ENCODE measurements at places on chromosomes 12 and 14.

DNA sequence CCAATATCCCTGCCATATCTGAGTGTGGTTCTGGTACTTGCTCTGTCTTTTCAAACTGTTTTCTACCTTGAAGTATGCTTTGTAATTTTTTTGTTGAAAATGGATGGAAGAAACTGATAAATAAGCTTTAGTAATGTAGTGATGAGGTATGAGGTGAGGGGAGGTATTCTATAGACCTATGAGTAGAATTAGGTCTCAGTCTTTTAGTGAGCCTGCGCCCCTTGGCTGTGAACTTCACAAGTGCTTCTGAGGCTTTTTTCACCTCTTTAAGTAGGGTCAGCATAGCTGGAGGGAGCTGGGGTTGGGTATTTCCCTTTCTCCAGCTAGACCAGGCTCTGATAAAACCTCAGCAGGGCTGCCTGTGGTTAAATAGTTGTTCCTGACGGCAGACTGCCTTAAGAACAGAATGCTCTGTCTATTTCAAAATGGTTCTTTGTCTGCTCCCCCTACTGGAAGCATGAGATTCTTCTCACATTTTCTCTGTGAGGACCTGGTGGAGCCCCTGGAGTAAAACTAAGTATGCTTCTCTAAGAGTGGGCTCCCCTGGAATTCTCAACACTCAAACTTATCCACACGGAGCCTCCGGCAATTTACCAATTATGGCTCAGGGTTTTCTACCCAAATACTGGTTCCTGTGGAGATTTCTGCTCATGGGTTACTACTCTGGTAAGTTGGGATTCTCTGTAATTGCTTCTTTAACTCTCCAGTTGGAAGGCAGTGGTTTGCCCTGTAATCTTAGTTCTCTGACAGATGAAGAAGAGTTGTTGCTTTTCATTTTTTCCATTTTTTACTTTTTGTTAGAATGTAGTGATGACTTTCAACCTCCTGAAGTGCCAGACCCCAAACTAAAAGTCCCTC lies 13.1 kb downstream of the KRT5 start:
- DNase-seq = peak; percentile 54

- DNase-seq = no peak
Observed at GRCh38 chr12:52362118-52362726, 5.1 kb downstream of the KRT85 start.

GRCh38 chr12:41486718-41487117 lies 298.6 kb downstream of the PDZRN4 start:
- no peak for DNase-seq

DNA sequence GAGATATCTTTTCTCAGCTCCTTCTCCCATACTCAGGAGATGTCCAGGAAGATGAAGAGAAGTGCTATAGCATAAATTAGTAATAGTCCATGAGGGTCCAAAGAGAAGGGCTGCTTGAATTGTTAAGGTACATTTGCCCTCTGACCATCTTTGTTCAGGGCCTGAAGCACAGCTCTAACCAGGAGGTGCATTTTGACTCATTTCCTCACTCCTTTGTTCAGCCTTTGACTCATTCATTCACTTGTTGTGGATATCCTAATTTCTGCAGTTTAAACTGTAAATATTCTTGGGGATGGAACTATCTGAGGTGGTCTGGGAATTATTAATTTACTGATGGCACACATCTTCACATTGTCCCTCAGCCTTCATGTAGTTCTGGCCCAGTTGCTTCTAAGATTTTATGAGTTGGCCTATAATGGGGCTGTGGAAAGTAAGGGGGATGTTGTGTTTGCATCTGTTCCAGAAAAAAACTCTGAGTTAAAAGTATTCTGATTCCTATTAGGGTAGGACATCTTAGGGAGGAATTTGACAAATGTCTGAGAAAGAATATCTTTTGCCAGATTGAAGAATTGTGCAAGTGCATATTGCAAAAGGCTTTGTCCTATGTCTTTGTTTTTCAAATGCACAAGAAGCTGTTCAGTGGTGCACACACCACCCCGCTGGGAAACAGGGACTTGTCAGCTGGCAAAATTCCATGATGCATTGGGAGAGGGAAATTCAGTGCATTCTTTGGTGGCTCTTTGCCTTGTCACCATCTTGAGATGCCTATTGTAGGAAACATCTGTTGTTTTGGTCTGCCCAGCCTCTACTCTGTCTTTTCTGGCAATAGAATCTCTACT lies 22.1 kb downstream of the SMOC1 start:
- no peak for DNase-seq

GRCh38 chr14:64995291-64995690 lies 8.6 kb downstream of the FNTB start:
- no peak for DNase-seq

DNA sequence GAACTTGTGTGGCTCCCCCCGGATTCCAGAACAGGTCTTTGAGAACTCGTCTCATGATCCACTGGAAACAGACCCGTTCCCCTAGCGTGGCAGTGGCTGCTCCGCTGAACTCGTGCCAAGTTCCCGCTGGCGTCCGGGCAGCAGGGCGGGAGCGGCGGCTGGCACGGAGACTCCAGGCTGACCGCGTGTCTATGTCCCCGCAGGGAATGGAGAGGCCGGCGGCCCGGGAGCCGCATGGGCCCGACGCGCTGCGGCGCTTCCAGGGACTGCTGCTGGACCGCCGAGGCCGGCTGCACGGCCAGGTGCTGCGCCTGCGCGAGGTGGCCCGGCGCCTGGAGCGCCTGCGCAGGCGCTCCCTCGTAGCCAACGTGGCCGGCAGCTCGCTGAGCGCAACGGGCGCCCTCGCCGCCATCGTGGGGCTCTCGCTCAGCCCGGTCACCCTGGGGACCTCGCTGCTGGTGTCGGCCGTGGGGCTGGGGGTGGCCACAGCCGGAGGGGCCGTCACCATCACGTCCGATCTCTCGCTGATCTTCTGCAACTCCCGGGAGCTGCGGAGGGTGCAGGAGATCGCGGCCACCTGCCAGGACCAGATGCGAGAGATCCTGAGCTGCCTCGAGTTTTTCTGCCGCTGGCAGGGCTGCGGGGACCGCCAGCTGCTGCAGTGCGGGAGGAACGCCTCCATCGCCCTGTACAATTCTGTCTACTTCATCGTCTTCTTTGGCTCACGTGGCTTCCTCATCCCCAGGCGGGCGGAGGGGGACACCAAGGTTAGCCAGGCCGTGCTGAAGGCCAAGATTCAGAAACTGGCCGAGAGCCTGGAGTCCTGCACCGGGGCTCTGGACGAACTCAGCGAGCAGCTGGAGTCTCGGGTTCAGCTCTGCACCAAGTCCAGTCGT lies 1.5 kb downstream of the APOLD1 start:
- no peak for DNase-seq

All from iPS DF 19.7 (cell line).